ENCODE measurements at places on chromosomes 7 and 10.

GRCh38 chr7:111919631-111920179, 286.5 kb downstream of the DOCK4 start:
- DNase-seq: peak; percentile 43

GRCh38 chr7:116873619-116874018, 11.2 kb downstream of the CAPZA2 start:
- no peak for DNase-seq

DNA sequence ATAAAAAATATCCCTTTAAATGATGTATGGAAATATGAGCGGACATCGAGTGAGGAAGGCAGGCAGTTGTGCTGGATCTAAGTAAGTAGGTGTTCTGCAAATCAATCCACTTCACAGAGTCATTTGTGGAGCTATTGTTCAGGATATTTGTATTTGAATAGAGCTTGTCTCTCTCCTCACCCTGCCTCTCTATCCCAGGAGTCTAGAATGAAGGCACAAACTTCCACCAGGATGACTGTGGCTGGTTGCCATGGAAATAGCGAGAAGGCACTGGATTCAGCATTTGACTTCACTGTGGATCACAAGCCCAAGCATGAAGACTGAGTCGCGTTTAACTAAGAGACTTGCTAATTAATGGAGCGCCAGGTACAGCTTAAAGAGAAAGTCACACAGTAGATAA, 53.2 kb downstream of the NPY start:
- DNase-seq: no peak

GRCh38 chr7:42097752-42098151, 139.3 kb downstream of the GLI3 start:
- DNase-seq: no peak

- peak; percentile 60 for DNase-seq
Observed at GRCh38 chr7:36128448-36129047, 24.5 kb upstream of the EEPD1 start.

GRCh38 chr10:63437116-63437949, 28.4 kb downstream of the JMJD1C start:
- no peak for DNase-seq

- DNase-seq: no peak
Observed at GRCh38 chr7:117619681-117620080, 139.9 kb downstream of the CFTR start.

GRCh38 chr10:15763006-15763405, 43.3 kb upstream of the ITGA8 start:
- no peak for DNase-seq

GRCh38 chr7:70092314-70093204, 494.3 kb downstream of the AUTS2 start:
- DNase-seq: no peak

- peak; percentile 21 for DNase-seq
Observed at GRCh38 chr7:107463139-107464078, 6.4 kb upstream of the GPR22 start.

DNA sequence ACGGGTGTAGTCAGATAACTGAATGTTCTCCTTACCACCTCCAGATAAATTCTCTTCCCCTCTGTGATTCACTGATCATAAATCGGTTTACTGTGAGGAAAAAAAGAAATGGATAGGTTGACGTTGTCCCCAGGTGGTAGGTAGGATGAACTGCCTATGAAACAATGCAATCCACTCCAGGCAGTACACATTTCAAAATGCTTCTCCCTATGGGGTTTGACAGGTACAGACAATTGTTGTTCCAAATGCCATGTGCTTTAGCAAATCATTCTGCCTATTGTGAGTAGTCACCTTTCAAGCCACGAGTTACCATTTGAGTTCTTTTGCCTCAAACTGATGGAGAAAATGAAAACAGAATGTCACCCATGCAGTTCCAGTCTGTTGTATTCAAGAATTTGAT, 21.8 kb downstream of the VIM start:
- DNase-seq: peak; percentile 29

GRCh38 chr7:90886416-90886815, 290.3 kb downstream of the CDK14 start:
- DNase-seq: no peak

DNA sequence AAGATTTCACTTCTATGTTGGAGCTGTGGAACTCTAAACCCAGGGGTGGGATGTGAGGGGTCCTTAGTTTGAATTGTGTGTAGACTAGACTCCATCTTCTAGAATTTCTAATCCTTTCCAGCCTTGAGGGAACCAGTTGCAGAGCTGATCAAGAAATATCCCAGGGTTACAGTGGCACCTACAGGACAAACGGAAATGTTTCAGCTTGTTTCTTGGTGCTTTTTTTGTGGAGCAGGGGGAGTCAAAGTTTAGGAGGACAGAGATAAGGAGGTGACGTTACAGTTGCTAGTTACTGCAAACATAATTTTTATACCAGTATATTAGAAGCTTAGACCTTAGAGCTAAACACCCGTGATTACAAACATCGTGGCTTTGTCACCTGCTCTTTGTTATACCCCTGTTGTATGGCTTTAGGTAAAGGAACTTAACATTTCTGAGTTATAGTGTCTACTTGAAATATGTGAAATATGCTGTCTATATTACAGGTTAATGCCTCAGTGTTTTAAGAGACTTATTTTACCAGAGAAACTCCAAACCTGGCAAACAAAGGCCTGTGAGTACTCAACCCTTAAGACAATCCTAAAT, 84.5 kb upstream of the DYNC1I1 start:
- DNase-seq: peak; percentile 48

- no peak for DNase-seq
Observed at GRCh38 chr10:127881262-127881661, 11.5 kb downstream of the CLRN3 start.

DNA sequence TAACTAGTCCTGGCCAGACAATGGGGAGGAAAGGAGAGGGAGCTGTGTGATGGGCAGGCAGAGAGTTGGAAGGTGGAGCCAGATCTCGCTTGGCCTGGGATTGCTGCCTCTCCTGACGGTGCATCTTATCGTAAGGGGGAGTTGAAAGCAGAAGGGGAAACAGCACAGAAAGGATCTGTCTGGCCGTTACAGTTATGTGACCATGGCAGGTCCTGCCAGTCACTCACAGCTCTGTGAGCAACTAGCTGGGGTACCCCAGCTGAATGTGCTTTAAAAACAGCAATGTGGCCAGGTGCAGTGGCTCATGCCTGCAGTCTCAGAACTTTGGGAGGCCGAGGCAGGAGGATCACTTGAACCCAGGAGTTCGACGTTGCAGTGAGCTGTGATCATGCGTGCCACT, 8.1 kb downstream of the BLVRA start:
- no peak for DNase-seq

GRCh38 chr7:132485600-132486273, 90.5 kb downstream of the PLXNA4 start:
- DNase-seq: no peak

- no peak for DNase-seq
Observed at GRCh38 chr7:137888241-137888640, 41.5 kb upstream of the DGKI start.

DNA sequence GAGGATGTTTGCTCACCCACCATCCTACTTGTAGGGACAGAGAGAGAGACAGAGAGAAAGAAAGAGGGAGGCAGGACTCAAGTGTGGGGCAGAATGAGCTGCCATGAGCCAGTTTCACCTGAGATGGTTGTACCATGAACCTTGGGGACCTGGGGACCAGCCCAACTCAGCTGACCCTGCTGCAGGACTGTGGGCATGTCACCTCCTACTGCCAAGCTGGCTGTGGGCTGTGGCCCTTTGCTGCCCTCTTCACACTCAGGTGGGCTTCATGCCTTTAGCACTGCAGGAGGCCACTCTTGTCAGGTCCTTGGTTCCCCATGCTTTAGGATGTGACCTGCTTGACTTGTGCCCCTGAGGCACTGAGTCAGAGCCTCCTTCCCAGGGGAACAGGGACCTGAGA, 108.2 kb upstream of the PCBD1 start:
- DNase-seq: no peak
